ENCODE measurements at places on chromosomes 4 and X.

- no peak for DNase-seq
These were observed 483.8 kb downstream of the AFF2 start for GRCh38 chrX:148984238-148984637.

GRCh38 chr4:89249313-89249712 is 58.3 kb downstream of the GPRIN3 start:
- DNase-seq, result no peak

DNA sequence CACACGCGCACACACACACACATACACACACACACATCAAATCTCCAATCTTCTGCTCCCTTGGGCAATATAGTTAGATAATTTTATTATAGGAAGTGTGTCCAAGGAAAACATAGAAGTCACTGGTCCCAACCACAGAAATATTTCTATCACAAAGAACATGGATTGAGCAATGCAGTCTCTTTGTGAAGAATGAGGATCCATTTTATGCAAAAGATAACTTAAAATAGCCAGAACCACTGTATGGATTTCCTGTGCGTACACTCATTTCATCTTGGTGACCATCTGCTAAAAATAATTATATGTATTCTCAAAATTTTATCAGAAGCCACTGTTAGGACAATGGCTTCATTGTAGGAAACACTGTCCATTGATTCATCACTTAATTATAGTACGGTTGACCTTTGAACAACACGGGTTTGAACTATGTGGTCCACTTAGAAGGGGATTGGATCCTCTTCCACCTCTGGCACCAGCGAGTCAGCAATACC is 169.6 kb upstream of the MXRA5 start:
- DNase-seq, result no peak

- DNase-seq, result no peak
These were observed 3.7 kb downstream of the DOCK11 start for GRCh38 chrX:118499295-118499694.

- peak; percentile 41 for DNase-seq
These were observed 265.9 kb downstream of the ADAMTS3 start for GRCh38 chr4:72302981-72303704.

- DNase-seq, result no peak
These were observed 72.6 kb downstream of the CHIC2 start for GRCh38 chr4:53991821-53992220.

GRCh38 chr4:111697176-111697942 is 447.9 kb upstream of the FAM241A start:
- DNase-seq, result no peak

DNA sequence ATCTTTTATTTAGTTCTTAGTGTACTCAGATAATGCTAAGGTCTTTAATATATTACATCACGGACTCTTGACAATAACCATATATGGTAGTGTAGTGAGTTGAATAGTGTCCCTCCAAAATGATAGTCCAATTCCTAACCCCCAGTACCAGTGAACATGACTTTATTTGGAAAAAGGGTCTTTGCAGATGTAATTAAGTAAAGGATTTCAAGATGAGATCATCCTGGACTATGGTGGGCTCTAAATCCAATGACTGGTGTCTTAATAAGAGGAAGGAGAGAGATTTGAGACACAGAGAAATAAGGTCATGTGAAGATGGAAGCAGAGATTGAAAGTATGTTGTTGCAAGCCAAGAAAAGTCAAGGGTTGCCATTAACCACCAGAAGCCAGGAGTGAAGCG is 236.5 kb upstream of the DIPK2B start:
- DNase-seq, result no peak

DNA sequence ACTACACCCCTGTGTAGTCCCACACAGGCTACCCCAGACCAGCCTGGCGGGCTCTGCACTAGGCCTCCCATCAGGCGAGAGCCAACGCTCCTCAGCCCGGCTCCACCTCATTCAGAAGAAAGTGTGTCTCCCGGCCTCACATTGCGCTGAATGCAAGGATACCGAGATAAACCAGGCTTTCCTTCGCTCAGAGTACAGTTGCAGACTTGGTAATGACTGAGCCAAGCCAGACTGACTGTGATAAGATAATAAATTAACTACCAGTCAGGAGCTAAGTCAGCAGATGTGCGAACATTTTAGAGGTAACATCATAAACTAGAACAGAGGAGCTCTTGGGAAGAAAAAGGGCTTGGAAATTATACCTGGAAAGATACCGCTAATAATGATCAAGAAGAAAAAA is 397.6 kb downstream of the TRIML1 start:
- DNase-seq, result no peak

DNA sequence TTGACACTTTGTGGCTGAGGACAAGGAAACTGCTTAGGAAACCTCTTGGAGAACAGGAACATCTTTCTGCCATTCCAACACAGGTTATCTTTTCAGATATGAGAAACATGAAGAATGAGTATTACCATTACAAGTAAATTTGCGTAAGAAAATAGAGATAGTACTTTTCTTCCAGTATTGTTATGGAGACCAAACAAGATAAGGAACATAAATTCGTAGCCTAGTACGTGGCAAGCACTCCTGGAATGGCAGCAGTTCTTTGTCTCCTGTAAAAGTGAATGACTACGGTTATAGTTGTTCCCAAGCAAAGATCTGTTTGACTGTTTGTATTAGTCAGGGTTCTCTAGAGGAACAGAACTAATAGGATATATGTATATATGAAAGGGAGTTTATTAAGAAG is 843.1 kb downstream of the STIM2 start:
- DNase-seq, result no peak

DNA sequence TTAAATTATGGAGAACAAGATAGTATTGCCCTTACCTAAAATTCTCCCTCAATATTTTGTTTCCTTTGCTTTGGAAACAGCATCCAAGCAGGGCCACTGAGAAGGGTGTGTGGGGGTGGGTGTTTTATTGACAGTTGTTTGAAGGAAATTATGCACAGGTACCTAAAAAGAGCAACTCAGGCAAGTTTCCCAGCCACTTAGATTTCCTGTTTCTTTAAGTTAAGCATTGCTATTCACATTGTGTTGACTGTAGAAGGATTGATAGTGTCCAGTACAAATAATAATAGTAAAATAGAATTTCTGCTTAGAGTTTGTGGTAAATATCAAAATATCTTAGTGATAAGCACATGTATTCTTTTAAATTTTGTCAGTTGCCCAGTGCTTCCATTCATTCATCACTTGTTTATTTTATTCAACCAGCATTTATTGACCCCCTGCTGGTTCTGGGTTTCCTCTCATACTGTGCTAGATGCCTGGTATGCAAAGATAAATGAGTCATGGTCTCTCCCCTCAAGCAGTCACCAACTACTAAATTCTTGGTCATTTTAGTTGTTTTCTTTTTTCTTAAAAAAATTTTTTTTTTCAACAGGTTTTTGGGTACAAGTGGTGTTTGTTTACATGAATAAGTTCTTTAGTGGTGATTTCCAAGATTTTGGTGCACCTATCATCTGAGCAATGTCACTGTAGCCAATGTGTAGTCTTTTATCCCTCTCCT is 50.0 kb downstream of the GALNT7 start:
- no peak for DNase-seq

DNA sequence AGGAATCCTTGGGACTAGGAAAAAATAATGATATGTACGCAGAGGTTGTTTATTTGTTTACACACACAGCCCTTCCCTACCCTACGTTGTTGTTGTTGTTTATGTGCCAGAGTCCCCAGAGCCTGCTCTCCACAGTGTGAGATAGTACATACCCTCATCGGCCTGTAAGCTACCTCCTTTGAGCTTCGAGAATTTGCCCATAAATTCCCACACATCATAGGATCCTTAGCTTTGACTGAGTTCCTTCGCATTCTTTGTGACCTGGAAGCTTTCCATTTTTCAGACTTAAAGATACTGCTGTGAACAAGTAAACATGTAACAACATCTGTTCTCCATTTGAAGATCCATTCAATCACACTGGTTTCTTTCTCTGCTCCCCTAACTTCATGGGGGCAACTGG is 114.5 kb downstream of the IRF2 start:
- no peak for DNase-seq

GRCh38 chr4:77582156-77582555 is 23.5 kb upstream of the CXCL13 start:
- no peak for DNase-seq

DNA sequence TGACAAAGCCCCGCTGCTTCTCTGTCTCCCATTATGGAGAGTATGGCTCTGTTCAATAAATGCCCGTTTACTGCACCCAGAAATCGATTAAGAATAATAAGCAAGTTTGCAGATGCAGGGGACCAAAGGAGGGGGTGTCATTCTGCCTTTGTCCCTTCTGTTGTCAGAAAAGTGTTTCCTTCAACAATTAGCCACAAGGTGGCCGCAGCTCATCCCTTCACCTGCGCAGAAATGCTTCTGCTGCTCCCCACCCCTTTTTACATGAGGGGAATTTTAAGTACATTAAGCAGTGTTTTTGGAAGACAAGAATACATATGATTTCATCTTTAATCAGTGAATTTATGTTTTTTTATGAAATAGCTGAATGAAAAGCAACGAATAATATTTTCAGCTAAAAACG is 175.6 kb upstream of the ARX start:
- DNase-seq, result no peak

GRCh38 chrX:96683997-96684338 is 674 bp upstream of the DIAPH2 start:
- no peak for DNase-seq

GRCh38 chrX:56231537-56232090 is 542 bp upstream of the KLF8 start:
- no peak for DNase-seq

All from left renal pelvis (tissue), 4 donors.